ENCODE measurements at places on chromosomes 7 and 10.
A peak's percentile ranks its signal among the peaks of the same experiment; 100 is the strongest.

DNA sequence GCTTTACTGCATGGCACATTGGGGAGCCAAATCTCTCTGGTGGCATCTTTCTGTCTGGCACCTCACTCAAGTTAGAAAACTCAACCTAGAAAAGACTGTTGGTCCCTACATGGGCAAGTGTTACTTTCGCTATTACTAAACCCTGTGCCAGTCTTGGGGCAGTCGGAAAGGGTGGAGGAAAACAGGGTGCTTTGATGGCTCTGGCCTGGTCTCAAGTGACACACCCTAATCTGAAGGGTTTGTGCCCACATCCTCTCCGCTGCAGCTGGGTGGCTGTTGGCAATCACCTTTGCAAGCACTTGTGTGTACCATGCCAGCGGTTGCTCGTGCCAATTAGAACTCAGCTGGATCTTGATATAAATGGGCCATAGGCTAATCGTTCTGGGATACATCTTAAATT lies 159.8 kb upstream of the ITGB1 start:
- DNase-seq, result no peak

GRCh38 chr10:27743877-27744801 lies 1.5 kb downstream of the MKX start:
- DNase-seq, result peak; percentile 44

GRCh38 chr7:138584696-138585095 lies 116.5 kb downstream of the SVOPL start:
- no peak for DNase-seq

- DNase-seq, result no peak
Observed at GRCh38 chr10:75613685-75614504, 182.5 kb downstream of the LRMDA start.

DNA sequence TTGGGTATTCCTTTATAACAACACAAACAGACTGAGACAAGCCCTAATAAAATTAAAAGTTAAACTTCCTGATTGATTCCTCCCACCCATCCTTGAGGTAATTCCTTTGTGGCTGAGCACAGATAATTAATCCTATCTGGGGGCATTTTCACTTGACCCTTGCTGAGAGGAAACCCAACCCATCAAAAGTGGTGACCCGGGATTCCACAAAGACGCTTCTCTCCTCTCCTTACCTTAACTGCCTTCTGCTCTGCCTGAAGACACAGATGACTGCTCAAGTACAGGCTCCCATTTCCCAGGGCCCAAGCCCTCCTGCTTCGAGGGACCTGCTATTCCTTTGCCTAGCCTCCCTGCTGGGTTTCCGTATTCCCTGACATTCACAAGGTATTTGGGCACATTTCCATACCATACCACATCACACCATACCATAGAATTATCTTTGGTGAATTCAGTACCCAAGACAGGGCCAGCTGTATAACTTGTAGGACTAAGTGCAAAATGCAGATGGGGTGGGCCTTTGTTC lies 9.8 kb upstream of the MAPK8 start:
- no peak for DNase-seq
